ENCODE measurements at places on chromosomes 16 and 17.
A peak's percentile ranks its signal among the peaks of the same experiment; 100 is the strongest.

DNA sequence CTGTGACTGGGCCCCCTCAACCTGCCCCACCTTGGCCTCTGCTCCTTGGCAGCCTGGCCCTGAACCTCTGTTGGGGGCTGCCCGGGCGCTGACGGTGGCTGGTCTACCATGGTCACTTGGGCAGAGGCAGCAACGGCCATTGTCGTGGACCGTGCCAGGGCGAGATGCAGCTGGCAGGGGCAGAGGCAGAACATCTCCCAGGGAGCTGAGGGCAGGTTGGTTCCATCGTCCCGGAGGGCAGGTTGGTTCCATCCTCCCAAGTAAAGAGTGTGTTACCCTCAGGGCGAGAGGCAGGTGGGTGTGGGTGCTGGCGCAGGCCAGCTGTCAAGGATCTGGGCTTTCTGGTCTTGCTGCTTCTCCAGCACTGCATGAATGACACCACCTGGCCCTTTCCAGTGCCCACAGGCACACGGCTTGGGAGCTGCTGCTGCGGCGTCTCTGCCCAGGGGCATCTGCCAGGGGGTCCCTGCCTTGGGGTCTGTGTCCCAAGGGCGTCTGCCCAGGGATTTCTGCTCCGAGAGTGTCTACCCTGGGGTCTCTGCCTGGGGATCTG is 12.0 kb downstream of the ACSF3 start:
- DNase-seq: peak; percentile 17

DNA sequence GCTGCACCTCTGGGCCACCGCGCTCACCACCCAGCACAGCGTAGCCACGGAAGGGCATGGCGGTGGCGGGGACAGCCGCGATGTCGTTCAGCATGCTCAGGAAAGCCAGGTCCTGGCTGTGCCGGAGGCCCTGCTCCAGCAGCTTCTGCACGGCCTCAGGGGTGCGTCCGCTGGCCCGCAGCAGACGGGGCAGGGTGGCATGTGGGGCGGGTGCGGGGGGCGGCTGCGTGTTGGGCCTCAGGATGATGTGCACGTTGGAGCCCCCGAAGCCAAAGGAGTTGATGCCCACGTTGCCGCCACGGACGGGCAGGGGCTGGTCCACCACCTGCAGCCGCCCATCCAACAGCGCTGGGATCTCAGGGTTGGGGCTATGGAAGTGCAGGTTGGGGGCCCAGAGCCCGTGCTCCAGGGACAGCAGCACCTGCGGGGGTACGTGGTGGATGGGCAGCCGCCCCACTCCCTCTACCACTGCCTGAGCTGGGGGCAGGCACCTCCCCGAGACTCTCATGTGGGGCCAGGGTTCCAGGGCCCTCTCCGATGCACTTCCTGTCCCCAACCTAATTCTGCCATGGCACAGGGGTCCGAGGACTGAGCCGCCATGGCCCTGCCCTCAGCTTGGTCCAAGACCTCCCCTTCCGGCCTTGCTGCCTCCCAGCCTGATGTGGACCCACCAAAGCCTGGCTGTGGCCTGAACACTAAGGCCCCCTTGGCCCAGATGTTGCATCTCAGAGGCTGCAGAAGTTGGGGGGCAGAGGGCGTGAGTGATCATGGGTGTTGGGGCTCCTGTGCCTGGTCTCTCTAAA is 6.6 kb downstream of the FASN start:
- no peak for DNase-seq

- no peak for DNase-seq
These were observed 111.0 kb downstream of the IRX5 start for GRCh38 chr16:55041540-55042234.

GRCh38 chr16:83957296-83957855 is 4.3 kb downstream of the OSGIN1 start:
- no peak for DNase-seq

DNA sequence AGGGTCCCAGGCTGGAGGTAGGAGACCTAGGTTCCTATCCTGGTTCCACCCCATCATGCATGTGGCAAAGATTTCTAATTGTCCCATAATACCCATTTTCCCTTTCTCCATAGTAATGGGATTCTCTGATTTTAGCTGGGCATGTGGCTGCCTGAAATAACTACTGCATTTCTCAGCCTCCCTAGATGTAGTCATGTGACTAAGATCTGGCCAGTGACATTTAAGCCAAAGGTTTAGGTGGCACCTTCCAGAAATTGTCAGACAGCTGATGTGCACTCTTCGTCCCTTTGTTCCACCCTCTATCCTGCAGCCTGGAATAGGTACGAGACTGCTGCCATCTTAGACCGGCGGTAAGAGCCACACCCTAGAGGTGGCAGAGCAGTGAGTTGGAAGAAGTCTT is 8.2 kb downstream of the NXPH3 start:
- no peak for DNase-seq

- DNase-seq: no peak
These were observed 9.4 kb downstream of the RPAIN start for GRCh38 chr17:5429191-5429887.

DNA sequence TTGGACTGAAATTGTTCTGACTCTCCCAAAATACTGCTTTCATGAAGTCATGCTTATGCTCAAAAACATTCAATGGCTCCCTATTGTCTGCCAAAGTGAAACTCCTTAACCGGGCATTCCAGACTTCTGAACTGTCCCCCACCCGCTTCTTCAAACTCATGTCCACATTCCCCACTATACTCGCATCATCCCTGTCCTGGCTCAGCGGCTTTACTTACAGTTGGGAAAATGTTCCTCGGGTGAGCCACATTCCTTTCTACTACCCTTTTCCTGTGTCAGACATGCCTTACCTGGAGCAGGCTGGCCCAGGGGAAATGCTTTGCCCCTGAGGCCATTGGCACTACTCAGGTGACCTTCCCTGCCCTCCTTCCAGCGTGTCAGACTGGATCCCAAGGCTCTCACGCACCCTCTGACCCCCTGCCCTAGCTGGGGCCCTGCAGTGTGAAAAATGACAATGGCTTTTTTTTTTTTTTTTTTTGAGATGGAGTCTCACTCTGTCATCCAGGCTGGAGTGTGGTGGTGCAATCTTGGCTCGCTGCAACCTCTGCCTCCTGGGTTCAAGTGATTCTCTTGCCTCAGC is 5.3 kb downstream of the CYGB start:
- no peak for DNase-seq

DNA sequence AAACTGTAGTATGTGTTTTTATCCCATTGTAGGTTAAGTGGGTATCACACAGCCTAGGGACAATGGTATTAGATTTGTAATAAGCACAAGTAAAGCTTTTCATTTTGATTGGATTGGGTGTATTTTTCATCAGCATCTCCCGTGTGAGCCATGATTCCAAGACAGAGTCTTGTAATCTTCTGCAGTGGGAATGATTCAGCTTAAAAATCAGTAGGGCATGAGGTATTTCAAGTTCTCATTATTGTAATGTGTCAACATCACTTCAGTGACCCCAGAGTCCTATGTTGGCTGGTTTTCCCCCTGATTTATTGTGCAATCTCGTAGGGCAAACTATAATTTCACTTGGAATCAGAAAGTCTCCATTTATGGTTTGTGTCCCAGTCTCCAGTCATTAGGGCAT is 833.2 kb upstream of the RBFOX1 start:
- DNase-seq: no peak

DNA sequence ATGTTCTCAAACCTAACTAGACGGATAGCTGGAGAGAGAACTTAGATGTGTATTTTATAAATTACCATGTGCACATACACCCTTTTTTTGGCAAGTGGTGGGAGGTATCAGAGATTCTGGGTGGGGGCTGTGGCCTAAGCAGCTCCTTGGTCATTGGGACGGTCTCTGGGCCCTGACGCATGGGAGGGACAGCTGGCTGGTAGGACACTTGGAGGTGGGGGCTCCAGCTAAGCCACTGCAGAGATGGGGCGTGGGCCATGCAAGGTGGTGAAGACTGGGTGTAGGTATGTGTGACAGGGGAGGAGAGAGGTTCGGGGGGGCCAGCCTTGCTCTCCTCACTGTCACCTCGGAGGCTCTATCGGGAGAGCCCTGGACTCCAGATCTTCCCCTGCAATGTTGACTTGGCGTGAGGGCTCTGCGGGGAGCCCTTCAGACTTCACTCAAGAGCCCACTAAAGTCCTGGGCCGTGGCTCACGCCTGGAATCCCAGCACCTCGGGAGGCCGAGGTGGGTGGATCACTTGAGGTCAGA is 17.1 kb downstream of the C1QTNF1 start:
- no peak for DNase-seq

- DNase-seq: no peak
These were observed 181.6 kb upstream of the C17orf78 start for GRCh38 chr17:37194208-37194607.

- peak; percentile 46 for DNase-seq
These were observed 8.4 kb upstream of the CLDN9 start for GRCh38 chr16:3004319-3004718.

DNA sequence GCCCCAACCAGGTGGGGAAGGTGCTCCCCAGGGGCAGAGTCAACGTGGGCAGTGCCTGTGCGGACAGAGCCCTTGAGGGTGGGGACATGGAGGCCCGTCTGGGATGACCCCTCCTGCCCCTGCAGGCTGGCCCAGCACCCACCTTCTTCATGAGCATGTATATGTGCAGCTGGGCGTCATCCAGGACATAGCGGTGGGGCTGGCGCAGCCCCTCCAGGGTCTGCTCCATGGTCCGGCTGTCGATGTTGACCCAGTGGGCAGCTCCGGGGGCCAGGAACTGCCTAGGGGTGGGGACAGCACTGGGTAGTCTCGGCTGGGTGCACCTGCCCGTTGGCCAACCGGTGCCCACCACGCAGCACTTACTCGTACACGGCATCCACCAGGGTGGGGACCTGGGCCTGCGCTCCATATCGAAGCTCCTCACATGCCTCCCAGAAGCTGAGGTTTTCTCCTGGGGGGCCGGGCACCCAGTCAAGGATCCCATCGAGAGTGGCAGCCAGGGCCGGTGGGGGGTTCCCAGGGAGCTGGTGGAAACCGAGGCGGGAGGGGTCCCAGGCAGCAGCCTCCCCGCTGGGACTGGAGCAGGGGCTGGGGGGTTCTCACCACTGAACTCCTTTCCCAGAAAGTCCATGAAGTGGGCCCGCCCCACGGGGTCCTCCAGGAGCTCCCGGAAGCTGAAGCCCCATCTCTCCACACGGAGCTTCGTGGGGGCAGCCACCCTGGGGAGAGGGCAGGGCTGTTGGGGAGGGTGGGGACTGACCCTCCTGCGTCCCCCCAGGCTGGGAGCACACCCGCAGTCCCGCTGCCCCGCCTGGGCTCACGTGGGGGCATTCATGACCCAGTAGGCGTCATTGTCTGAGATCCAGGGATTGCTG is 5.1 kb downstream of the RGS11 start:
- DNase-seq: no peak

DNA sequence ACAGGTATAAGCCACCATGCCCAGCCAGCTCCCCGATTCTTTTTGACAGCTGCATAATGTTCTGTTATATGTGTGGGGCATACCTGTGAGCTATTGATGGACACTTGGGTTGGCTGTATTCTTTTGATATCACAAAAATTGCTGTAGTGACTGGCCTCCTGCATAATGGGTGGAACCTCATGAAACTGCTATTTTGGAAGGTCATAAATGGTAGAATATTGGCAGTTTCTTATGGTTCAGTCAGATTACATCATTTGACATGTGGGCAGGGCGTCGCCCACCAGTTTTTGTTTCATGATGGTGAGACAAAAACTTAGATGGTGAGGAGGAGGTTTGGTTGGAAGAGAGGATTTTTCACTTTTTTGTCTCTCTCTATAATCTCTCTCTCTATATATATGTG is 26.7 kb upstream of the POLR3E start:
- no peak for DNase-seq

Measured in activated naive CD4-positive, alpha-beta T cell treated with anti-CD3 and anti-CD28 coated beads, Interleukin-2, amount 10 ng/mL, durations not matched to agents 7 days and 5 days (primary cell).